CD8-positive, alpha-beta memory T cell (primary cell): ENCODE measurements at places on chromosomes 7 and 10.

GRCh38 chr7:30727061-30727945, 24.6 kb upstream of the INMT start:
- peak; percentile 81 for DNase-seq

DNA sequence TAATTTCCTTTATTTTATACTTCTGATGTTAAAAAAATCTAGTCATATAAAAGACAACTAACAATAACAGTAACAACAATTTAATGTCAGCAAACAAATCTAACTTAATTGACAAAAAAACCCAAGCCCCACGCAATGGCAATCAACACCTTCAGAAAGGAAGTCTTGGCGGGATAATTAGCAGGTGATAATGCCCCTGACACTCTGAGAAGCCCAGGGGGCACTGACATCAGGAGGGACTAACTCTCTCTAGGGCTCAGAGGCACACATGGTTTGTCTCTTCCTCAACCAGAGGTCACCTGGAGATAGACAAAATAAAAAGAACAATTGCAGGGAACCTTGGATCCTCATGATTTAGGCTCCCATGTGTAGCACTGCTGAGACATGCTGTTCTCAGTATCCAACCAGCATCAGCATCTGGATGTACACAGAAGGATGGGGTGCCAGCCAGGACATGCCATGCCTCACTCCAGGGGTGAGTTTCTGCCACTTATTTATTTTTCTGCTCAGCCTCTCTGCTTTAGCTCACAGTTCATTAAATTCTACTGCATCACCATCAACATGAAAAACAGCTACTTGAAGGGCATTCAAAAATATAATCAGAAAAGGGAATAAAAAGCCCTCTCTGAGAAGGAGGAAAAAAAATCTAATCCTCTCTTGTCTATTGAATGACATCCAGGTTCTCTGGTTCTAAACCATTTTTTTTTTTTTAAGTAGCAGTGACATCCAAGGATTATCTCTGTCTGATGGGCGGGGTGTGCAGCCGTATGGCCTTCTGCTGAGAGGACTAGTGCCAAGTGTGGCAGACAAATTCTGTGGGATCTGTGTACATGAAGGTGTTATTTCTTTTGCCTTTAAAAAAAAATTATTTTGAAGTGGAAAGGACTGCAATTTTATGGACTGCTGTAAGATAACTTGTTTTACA, 96.3 kb downstream of the ATXN7L1 start:
- DNase-seq, result no peak

DNA sequence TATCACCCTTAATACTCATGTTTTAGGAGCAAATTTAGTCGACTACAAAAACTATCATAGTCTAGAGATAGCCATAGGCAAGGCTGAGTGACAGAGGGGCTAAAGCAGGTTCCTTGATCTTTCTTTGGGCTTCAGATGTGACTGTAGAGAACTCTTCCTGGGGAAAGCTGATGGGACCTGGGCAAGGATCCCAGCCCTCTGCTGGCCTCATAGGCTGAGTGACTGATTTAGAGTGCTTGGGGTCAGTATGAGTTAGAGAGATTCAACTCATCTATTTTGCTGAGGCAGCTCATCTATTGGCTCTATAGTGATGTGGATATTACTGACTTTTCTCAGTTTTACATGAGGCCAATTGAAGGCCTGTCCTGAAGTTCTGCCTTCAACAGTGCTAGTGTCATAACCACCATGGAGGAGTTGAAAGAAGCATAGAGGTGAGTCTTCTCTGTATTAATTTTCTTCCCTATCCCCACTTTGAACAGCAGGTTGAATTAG, 81.6 kb downstream of the SAMD9 start:
- DNase-seq, result no peak

GRCh38 chr10:67836972-67837371, 1.0 kb downstream of the DNAJC12 start:
- DNase-seq, result no peak

DNA sequence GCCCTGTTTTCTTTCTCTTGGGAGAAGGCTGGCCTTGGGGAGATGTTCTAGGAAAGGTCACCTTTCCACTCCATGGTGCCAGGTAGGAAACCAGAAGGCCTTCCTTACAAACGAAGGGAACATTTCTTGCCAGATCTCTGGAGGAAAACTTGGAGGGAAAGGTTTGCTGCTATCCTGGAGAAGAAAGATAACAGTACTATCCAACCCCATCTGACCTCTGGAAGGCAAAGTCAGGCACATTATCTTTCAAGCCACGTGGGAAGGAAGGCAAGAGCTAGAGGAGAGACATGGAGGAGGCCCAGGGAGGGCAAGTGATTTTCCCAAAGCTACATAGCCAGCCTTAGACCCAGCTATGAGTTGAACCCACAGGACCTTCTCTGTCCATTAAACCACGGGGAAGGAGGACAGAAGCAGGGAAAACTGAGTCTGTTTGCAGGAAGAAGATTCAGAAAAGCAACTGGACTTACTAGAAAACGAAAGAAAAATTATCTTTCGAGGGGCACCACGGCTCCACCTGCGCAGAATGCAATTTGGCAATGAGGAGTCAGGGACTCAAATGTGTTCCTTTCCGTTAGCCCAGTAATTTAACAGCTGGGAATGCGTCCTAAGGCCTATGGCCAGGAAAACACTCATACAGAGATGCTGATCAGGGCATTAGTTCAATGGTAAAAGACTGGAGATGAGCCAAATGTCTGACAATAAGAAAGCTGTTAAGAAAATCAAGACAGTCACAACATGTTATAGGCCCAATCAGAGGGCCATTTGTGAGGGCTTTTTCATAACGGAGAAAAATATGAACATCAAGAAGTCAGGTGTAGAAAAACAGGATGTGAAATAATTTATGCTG, 32.0 kb upstream of the PSAP start:
- no peak for DNase-seq

GRCh38 chr10:130440494-130440893, 304.3 kb downstream of the GLRX3 start:
- no peak for DNase-seq

DNA sequence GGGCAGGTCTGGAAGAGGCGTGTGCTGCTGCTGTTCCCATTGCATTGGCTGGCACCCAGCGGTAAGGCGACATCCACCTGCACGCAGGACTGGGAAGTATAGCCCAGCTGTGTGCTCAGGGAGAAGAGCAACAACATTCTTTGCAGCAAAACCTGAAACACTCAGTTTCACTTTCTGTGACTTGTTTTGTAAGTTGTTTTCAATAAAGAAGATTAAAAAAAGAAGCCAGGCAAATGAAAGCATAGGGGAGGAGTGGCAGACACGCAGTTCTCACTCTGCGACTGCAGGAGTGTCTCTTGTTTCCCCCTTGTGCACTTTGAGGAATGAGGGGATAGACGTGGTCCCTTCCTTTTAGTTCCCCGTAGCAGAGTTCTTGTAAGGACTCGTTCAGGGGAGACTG, 5.8 kb downstream of the FBH1 start:
- DNase-seq, result no peak

DNA sequence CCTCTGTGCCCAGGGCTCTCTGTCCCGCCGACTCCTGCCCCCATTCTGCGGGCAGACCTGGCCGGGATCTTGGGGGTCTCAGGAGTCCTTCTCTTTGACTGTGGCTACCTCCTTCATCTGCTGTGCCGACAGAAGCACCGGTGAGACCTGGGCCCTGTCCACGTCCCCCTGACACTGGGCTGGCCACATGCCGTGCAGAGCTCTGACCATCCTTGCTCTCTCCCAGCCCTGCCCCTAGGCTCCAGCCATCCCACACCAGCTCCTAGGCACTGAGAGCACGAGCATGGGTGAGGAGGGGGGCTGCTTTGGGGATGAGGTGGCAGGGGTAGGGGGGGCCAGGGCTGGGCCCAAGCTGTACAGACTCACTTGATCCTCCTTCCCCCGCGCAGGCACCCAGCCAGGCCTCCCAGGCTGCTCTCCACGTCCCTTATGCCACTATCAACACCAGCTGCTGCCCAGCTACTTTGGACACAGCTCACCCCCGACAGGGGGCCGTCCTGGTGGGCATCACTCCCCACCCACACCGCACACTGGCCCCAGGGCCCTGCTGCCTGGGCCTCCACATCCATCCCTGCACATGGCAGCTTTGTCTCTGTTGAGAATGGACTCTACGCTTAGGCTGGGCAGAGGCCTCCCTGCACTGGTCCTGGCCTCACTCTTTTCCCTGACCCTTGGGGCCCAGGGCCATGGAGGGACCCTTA, 4.8 kb upstream of the PILRB start:
- no peak for DNase-seq

- no peak for DNase-seq
These were observed 44.0 kb downstream of the CAPZA2 start for GRCh38 chr7:116906391-116906790.

- DNase-seq, result no peak
These were observed 135.7 kb downstream of the MAGI2 start for GRCh38 chr7:79317728-79318127.

GRCh38 chr7:50656141-50656895, 91.1 kb upstream of the DDC start:
- no peak for DNase-seq

GRCh38 chr10:79053481-79054202, 15.1 kb upstream of the ZMIZ1 start:
- DNase-seq, result peak; percentile 41

DNA sequence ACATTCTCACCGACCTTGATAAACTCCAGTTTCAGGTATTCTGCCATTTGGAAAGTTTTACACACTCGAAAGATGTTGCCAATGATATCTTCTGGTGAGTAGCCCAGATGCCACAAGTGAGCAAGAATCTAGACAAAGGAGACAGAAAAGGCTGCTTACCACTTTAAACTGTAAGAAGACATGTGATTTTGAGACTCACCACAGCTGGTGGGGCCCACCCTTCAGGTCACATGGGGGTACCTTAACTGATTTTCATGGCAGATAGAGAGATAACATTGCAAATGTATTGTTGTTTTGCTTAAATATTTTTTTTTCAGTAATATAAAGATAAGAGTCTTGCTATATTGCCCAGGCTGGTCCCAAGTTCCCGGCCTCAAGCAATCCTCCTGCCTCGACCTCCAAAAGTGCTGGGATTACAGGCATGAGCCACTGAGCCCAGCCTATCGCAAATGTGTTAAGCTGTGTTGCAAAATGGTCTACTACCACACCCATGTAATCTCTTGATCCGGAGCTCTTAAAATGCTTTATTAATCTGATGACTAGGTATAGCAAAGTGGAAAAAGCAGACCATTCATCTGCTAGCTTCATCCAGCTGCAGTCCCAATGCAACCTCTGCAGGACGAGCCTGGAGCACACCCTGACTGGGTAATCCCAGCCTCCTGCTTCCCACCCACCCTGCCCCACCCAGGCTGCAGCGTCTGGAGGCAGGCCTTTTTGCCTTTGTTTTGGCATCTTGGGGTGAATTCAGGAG, 18.5 kb downstream of the RFC2 start:
- no peak for DNase-seq

DNA sequence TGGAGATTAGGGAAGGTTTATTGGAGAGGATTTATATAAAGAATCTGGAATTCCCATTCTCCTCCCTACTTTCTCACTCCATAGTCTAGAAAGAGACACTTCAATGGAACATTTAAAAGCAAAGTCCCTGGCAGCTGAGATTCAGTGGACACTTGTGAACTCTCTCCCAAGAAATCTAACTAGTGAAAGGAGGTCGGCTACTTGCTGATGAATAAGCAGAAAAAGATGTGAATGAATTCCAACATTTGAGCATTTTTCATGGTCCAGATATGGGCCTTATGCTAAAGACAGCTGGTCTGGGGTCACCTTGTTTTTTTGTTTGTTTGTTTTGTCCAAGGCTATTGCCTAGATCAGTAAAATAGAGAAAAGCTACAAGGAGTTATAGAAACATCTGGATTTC, 141.1 kb upstream of the LRRTM3 start:
- no peak for DNase-seq

DNA sequence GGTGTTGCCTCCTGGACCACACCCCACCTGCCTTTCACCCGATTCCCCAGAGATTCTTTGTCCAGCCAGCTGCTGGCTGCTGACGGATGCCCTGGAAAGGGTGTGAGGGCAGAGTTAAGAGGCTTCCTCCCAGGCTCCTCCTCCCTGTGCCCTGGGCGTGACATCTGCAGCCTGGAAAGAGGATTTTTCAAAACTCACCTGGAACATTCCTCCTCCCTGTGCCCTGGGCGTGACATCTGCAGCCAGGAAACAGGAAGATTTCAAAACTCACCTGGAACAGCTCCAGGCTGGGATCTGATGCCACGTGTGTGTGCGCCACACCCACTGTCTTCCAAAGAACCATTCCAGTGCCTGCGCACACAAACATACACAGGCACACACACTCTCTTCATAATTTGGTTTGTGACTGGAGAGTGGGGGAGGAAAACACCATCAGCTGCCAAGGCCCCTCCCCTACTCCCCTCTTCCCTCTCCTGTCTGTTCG, 5.2 kb downstream of the MARVELD1 start:
- no peak for DNase-seq

DNA sequence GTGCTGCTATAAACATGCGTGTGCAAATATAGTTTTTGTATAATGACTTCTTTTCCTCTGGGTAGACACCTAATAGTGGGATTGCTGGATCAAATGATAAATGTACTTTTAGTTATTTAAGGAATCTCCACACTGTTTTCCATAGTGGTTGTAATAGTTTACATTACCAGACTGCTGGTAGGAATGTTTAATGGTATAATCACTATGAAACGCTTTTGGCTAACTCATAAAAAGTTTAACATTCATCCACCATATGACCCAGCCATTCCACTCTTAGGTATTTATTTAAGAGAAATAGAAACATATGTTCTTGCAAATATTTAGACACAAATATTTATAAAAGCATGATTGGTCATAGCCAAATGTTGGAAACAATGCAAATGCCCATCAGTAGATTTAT, 32.1 kb upstream of the TFEC start:
- DNase-seq, result no peak

- DNase-seq, result no peak
These were observed 230.0 kb downstream of the PHF14 start for GRCh38 chr7:11203683-11204082.

DNA sequence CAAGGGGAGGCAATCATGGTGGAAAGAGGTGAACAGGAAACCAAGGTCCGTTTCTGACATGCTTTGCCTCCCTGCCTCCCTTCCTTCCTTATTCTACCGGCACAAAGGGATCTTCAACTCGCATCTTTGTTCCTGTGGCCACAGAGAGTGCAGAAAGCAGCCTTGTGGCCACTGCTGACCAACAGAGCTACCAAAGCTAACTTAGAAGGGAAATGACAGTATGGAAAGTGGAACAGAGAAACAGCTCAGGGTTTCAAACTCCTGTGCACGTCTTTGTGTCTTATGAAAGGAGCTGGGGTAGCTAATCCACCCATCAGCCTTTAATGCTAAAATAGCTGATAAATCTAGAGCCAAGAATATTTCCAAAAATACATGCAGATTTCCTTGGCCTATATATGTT, 588.0 kb downstream of the SORCS1 start:
- DNase-seq, result no peak

GRCh38 chr10:88028654-88029053, 165.2 kb downstream of the PTEN start:
- DNase-seq, result no peak

- no peak for DNase-seq
These were observed 206.5 kb downstream of the SORCS1 start for GRCh38 chr10:106957823-106958588.

DNA sequence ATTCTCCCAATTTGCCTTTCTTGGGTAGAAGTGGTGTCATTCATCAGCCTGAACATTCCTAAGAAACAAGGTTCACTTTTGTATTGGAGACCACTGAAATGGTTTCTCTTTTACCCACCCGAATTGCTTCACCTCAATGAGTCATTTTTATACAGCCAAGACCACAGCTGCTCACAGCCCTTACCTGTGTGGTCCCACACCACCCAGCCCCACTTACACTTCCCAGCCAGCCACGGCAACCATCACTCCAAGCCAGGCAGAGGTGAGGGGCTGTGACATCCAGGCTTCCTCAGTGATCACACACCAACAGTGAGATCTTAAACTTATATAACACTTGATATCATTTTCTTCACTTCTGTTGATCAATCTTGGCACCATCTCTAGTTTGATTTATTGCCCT, 20.7 kb downstream of the OR13A1 start:
- DNase-seq, result no peak

- DNase-seq, result no peak
These were observed 183.7 kb upstream of the FEZF1 start for GRCh38 chr7:122488241-122488640.
